HS-5 (cell line): ENCODE measurements at places on chromosomes 1 and 21.
A peak's percentile ranks its signal among the peaks of the same experiment; 100 is the strongest.

- DNase-seq: no peak
Measured at GRCh38 chr1:177913762-177914540, 55.9 kb downstream of the SEC16B start.

- no peak for DNase-seq
Measured at GRCh38 chr1:212077028-212077427, 41.5 kb downstream of the DTL start.

- DNase-seq: no peak
Measured at GRCh38 chr1:30469426-30469825, 254.0 kb downstream of the MATN1 start.

DNA sequence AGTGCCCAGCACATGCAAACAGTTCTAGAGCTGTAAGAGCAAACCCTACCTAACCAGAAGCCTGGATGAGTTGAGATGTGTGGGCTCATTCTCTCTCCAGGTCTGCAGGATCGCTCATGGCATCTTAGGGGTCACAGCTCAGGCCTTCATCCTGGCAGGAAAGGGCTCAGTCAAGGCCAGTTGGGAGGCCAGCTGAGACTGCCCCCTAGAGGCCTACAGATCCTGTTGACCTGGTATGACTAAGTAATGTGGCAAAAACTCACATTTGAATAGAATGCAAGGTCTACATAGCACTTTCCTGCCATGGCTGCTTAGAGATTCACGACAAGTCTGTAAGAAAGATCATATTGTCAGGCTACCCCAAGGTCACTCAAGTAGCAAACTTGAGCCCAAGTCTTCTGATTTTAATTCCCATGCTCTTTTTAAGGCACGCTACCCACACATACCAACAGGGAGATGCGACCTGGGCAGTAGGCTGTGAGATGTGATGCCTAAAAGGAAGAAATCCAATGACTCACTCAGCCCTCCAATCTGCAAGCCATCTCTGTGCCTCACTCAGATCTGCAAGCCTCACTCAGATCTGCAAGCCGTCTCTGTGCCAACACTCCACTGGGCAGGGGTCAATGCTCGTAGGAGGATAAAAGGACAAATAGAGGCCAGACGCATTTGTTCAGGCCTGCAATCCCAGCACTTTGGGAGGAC lies 5.1 kb upstream of the CAPN8 start:
- peak; percentile 36 for DNase-seq

- no peak for DNase-seq
Measured at GRCh38 chr1:222772996-222773379, 36.0 kb downstream of the FAM177B start.

GRCh38 chr1:111369645-111370044 lies 57.9 kb downstream of the OVGP1 start:
- DNase-seq: no peak

DNA sequence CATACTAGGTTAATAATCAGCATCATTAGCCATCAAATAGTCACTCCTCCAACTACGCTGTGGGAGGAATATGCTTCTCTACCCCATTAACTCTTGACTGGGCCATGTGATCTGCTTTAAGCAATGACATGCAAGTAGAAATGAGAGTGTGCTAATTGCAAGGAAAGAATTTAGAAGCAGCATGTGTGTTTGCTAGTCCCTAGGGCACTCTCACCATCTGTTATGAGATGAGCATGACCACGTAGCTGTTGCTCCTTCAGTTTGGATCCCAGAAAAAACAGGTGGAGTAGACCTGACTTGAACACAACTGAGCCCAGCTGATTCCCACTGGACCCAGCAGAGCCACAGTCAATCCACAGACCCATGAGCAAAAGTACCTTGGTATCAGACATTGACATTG lies 19.7 kb upstream of the RGS7 start:
- DNase-seq: no peak
